ENCODE measurements at places on chromosomes 5 and 9. TPM values are rescaled to one million over a fixed set of nuclear protein-coding genes. Genes with fewer than 3 reads are reported as not detected.

DNA sequence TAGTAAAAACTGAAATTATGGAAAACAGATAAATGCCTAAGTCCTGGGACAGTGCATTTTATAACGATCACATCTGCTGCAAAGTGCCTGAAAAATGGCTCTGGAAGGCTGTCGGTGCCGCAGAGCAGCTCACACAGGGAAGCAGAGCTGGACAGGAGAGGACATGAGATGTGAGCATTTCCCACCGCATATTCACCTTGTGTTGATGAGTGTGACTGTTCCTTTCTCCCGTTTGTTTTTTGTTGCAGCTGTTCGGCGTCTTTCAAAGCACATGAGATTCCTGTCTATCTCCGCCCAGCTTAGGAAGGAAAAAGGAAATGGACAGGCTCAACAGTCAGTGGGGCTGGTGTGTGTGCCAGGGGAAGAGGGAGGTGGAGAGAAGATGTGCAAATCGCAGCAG lies 164.9 kb upstream of the SEMA6A start:
- no peaks in the 10 kb centered on the region for H3K4me1 ChIP-seq
- no peak overlapping the region for H3K27ac ChIP-seq
- no peak overlapping the region for H3K4me3 ChIP-seq
- H3K36me3 ChIP-seq = no peaks in the 10 kb centered on the region
- DNase-seq = no peak

GRCh38 chr9:128887914-128888350 lies 6.0 kb downstream of the LRRC8A start:
- H3K36me3 ChIP-seq = peaks cover 18% of the 10 kb centered on the region
- H3K27me3 ChIP-seq = no peaks in the 10 kb centered on the region
- no peak overlapping the region for H3K27ac ChIP-seq
- no peak for DNase-seq

DNA sequence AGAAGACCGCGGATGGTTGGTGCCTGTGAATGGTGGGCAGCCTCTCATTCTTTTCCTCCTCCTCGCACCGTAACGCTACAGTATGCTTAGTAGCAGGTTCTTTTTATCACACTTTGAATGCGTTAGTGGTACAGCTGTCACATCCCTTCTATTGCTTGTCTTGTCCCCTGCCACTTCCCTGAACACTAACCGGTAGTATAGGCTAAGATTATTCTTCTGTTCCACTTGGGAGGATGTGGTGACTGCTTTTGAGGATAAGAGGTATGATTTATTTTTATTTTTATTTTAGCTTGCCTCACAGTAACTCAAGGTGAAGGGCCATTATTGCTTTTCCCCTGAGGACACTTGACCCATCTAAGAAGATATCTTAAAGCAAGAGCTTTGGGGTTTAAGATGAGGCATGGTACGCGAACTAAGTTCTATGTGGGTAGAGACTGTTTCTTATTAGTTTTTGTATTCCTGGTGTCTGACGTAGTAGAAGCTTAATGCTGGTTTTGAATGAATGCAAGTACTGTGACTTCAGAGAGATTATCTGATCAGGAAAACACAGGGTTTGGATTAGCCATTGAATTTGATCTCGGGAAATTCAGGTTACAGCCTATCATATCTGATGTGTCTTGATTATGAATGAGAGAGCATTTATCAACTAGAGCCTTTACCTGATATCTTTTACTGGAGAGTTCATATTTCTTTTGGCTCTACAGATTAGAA lies 951 bp downstream of the UNC13B start:
- no peak overlapping the region for H3K27ac ChIP-seq
- no peaks in the 10 kb centered on the region for H3K36me3 ChIP-seq
- no peak for DNase-seq
- H3K27me3 ChIP-seq = peaks cover 12% of the 10 kb centered on the region
- peaks cover 12% of the 10 kb centered on the region for H3K4me1 ChIP-seq
- H3K4me3 ChIP-seq = peak overlapping the region; percentile 86

- no peaks in the 10 kb centered on the region for H3K27me3 ChIP-seq
- H3K4me1 ChIP-seq = peaks cover 18% of the 10 kb centered on the region
- DNase-seq = peak; percentile 21
Measured at GRCh38 chr5:65721050-65721719, 724 bp downstream of the SGTB start.

DNA sequence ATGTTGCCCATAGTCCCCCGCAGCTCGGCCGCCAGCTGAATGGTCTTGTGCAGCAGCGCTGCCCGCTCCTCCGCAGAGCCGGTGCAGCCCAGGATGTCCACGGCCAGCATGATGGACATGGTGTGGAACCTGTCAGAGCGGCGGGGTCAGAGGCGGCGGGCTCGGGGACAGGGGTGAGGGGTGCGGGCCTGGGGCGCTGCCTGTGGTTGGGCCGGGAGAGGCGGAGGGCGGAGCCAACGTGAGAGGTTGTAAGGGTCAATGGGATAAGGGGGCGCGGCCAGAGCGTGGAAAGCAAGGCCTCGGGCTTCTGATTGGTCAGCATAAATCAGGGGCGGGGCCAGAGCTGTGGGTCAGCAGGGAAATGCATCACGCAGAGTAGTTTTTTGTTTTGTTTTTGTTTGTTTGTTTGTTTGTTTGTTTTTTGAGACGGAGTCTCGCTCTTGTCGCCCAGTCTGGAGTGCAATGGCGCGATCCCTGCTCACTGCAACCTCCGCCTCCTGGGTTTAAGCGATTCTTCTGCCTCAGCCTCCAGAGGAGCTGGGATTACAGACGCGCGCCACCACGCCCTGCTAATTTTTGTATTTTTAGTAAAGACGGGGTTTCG lies 6.8 kb upstream of the TOR2A start:
- H3K4me3 ChIP-seq = no peak overlapping the region
- H3K27ac ChIP-seq = no peak overlapping the region
- peaks cover 2% of the 10 kb centered on the region for H3K4me1 ChIP-seq
- H3K36me3 ChIP-seq = peaks cover 5% of the 10 kb centered on the region
- H3K27me3 ChIP-seq = no peaks in the 10 kb centered on the region

- H3K4me1 ChIP-seq = peaks cover 36% of the 10 kb centered on the region
- H3K27me3 ChIP-seq = peaks cover 27% of the 10 kb centered on the region
- H3K27ac ChIP-seq = peak overlapping the region; percentile 89
- peaks cover 16% of the 10 kb centered on the region for H3K36me3 ChIP-seq
- peak overlapping the region; percentile 93 for H3K4me3 ChIP-seq
- peak; percentile 71 for DNase-seq
Measured at GRCh38 chr5:39072925-39073766, 1.1 kb downstream of the RICTOR start.

DNA sequence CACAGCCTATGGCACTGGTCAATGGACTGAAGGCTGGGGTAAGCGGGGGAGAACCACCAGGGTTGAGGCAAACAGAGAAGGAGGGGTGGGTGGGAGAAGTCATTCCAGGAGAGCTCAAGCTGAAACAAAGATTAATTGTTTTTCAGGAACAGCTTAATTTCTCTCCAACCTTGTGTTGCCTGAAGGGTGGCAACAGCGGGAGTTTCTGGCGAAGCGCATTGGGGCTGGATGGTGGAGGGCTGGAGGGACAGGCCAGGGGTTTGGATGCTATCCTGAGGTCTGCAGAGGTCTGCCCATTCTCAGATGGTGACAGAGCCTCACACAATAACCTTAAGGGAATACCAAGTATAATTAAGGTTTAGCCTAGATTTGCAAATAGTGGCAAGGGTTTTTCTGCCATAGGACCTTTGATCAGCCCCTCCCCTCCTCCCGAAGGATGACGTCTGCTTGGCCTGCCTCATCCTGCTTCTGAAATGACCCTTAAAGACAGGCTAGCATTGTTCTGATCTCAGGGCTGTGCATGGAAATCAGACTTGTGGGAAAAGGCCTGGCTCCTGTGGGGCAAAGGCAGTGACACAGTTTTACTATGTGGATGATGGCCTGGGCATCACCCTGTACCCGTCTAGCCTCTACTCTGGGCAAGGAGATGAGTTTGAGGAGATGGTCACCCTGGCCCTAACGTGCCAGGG lies 32.7 kb downstream of the PSD2 start:
- H3K27ac ChIP-seq = no peak overlapping the region
- no peak for DNase-seq
- no peak overlapping the region for H3K4me3 ChIP-seq
- H3K36me3 ChIP-seq = no peaks in the 10 kb centered on the region
- H3K4me1 ChIP-seq = no peaks in the 10 kb centered on the region

DNA sequence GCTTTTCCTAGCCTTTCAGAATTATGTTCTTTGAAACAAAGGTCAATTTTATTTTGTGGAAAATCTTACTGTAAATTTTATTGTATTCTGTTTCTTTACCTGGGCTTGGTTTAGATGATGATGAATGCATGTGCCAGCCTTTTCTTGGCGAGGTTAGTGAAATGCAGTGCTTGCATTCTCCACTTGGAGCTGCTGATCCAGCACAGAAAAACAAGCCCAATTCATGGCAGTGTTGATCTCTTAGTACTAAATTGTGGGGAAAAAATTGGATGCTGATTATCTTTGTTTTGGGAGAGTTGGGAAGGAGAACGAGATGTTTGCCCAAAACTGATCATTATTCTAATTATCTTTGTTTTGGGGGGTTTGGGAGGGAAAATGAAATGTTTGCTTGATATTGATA lies 3.7 kb downstream of the HABP4 start:
- H3K4me1 ChIP-seq = peaks cover 26% of the 10 kb centered on the region
- H3K4me3 ChIP-seq = no peak overlapping the region
- H3K27me3 ChIP-seq = peaks cover 10% of the 10 kb centered on the region
- peaks cover 2% of the 10 kb centered on the region for H3K36me3 ChIP-seq
- DNase-seq = no peak

GRCh38 chr9:107397076-107398044 lies 92.2 kb downstream of the KLF4 start:
- no peak overlapping the region for H3K27ac ChIP-seq
- DNase-seq = no peak
- H3K4me1 ChIP-seq = no peaks in the 10 kb centered on the region
- no peak overlapping the region for H3K4me3 ChIP-seq

DNA sequence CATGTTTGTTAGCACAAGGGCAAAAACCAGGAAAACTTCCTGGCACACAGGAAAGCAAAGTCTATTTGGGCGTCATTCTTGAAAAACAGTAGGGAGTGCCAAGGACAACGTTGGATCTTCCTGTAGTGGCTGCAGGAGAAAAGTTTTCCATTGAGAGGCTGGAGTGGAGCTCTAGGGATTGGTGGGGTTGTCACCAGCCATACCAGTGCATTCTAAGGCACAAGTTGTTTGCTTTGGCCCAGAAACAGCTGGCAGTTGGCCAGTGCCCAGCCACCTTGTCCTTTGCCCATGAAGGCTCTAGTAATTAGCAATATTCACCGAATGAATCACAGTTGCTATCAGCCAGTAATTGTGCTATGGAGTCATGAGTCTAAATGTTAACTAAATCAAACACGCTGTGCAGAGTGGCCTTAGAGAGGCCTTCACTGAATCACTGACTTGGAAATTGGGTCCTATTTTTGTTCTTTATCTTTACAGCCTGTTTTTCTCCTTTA lies 26.4 kb downstream of the TNFSF15 start:
- DNase-seq = no peak
- H3K36me3 ChIP-seq = peaks cover 3% of the 10 kb centered on the region
- no peak overlapping the region for H3K27ac ChIP-seq
- H3K4me3 ChIP-seq = no peak overlapping the region

GRCh38 chr9:136274786-136275654 lies 28.9 kb downstream of the CCDC187 start:
- H3K27ac ChIP-seq = no peak overlapping the region
- no peak for DNase-seq
- no peak overlapping the region for H3K4me3 ChIP-seq
- H3K27me3 ChIP-seq = no peaks in the 10 kb centered on the region
- no peaks in the 10 kb centered on the region for H3K36me3 ChIP-seq

DNA sequence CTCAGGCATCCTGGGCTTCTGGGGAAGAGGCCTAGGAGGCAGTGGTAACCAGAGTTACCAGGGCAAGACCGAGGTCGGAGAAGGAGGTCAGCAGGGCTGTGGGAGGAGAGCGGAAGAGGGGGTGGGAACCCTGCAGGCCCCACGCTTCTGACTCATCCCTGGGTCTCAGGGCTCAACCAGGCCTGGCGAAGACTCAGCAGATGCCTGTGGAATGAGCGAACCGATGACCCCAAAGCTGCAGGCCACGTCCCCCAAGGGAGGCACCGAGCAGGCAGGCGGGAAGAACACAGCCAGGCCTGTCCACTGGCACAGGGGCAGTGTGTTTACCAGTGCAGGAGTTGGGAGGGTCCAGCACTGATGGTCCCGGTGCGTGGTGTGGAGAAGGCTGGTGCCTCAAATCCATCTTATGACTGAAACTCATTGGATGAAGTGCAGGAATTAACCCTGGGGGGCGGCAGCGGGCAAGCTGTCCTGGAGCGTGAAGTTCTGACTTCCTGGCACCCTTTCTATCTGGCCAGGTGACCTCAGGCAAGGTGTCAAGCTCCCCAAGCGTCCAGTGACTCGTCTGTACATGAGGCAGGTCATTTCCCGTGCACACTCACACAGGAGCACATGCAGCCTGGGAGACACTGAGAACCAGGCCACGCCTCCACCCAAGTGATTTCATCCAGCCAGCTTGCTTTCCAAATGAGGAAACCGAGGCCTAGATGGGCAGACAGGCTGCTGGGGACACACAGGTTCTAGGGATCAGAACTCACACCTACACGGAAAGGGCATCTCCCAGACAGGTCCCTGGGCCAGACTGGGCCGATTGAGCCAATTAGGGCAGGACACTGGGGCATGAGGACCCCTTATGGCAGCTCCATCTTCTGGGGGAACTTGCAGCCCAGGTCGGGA lies 69.1 kb downstream of the ADAMTS2 start:
- H3K4me3 ChIP-seq = no peak overlapping the region
- no peak overlapping the region for H3K27ac ChIP-seq
- H3K4me1 ChIP-seq = no peaks in the 10 kb centered on the region
- H3K36me3 ChIP-seq = no peaks in the 10 kb centered on the region
- H3K27me3 ChIP-seq = no peaks in the 10 kb centered on the region

DOCK8 gene
- total RNA-seq = 132 TPM

PCDHA1 gene
- total RNA-seq = not detected

ADGRV1 gene
- total RNA-seq = not detected

SPINK1 gene
- not detected for total RNA-seq

Data from activated naive CD8-positive, alpha-beta T cell treated with anti-CD3 and anti-CD28 coated beads for 36 hours (primary cell).